ENCODE measurements at places on chromosomes 6 and 20.

DNA sequence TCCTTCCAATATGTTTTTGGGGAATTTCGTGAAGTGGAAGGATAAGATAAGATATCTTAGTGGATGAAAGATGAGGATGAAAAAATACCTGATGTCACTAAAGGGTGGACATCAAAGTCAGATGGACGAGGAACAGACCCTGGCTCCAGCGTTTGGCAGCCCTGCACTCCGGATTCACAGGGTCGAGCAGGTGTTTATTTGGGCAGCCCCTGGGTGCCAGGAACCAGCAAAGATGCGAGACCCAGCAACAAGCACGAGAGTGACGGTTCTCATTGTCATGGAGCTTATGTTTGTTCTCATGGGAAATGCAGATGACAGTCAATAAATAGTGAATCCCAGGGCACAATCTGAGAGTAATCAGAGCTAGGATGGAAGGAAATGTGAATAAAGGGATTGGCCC, 131.1 kb downstream of the PHACTR3 start:
- no peak for DNase-seq

GRCh38 chr6:112560651-112561050, 213.5 kb downstream of the RFPL4B start:
- no peak for DNase-seq

DNA sequence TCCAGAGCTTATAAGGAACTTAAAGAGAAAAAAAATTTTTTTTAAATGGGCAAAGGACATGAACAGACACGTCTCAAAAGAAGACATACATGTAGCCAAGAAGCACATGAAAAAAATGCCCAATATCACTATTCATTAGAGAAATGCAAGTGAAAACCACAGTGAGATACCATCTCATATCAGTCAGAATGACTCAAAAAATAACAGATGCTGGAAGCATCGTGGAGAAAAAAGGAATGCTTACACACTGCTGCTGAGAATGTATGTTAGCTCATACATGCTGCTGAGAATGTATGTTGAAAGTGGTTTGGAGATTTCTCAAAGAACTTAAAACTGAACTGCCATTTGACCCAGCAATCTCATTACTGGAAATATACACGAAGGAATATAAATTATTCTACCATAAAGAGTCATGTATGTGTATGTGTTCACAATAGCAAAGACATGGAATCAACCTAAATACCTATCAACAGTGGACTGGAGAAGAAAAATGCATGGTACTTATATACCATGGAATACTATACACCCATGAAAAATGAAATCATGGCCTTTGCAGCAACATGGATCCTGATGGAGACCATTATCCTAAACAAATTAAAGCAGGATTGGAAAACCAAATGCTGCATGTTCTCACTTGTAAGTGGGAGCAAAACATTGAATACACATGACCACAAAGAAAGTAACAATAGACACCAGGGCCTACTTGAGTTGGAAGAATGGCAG, 5.2 kb downstream of the OR11A1 start:
- DNase-seq: no peak

- no peak for DNase-seq
These were observed 30.6 kb downstream of the DCBLD1 start for GRCh38 chr6:117512987-117513573.

GRCh38 chr20:52033313-52033712, 158.3 kb downstream of the ZFP64 start:
- DNase-seq: no peak

GRCh38 chr6:158868890-158869825, 50.0 kb upstream of the EZR start:
- no peak for DNase-seq

DNA sequence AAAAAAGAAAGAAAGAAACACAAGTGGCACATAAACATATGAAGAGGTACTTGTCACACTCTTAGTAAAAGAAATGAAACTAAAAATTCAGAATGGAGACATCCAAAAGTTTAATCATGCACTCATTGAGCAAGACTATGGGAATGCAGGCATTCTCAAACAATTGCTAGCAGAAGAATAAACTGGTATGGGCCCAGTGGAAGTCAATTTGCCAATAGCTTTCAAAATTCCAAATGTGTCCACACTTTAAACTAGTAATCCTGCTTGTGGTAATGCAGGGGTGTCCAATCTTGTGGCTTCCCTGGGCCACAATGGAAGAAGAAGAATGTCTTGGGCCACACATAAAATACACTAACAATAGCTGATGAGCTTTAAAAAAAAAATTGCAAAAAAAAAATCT, 97.4 kb downstream of the EPB41L2 start:
- no peak for DNase-seq

GRCh38 chr20:3839328-3839727, 7.3 kb upstream of the MAVS start:
- peak; percentile 36 for DNase-seq

DNA sequence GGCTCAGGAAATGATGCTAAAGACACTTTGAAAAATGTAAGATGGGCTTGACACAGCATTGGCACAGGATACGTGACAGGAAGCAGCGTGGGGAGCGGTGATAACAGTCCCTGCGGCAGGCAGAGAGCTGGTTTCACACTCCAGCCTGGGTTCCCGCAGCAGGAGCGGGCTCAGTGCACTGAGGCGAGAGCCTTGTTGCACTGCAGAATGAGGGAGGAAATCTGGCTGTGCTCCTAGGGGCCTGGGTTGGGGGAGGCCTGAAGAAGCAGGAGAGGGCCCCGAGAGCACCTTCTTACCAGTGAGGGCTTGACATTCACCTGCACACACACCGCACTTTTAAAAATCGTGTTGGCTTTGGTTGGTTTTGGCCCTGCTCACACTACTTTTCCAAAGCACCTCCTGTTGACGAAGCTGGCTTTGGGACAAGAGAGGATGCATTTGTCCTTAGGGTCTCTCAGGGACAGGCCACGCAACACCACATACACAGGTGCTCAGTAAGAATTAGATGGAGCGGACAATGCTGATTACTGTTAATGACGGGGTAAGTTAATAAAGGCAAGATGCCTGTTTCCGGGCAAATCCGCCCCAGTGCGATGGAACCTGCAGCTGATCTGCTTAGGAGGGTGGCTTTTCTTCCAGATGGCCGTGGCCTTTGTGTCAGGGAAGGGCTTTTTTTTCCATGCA, 49.4 kb upstream of the ARMC2 start:
- DNase-seq: peak; percentile 19

GRCh38 chr20:45771182-45771759, 20.4 kb downstream of the WFDC3 start:
- DNase-seq: no peak

GRCh38 chr6:38150021-38150420, 330.5 kb downstream of the ZFAND3 start:
- no peak for DNase-seq

GRCh38 chr6:133083248-133083967, 157.7 kb upstream of the EYA4 start:
- no peak for DNase-seq

DNA sequence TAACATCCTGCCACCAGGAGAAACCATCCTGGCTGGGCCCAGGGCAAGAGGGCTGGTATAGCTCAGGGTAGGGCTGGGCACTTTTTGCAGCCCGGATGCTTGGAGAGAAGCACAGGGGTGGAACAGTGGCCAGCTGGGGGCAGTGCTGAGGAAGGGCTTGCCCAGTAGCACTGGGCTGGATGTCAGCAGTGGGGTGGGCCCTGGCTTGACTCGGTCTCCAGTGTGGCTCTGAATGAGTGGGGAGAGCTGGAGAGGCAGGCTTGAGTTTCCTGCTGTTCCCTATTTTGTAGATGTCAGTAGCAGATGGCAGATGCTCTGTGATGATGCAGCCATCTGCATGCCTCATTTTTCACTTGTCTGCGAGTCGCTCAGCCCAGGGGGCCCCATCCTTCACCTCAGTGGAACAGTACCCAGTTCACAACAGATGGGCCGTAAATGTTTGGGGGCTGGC, 56.3 kb upstream of the TULP1 start:
- no peak for DNase-seq

DNA sequence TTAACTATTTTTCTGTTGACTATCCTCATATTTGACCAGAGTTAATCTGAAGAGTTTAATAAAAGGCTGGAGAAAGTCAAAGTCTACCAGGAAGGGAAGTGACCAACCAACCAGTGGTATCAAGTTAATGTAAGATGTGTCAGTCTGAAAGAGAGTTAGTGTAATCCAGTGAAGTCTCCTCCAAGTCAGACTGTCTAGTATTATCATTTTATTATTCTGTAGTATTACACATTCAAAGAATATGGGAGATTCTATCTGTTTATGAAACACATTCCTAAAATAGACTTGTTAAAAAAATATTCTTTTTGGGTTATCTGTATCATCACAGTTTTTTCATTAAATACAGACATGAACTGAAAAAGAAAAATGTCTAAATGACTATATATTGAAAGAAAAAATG, 194.4 kb downstream of the BTBD9 start:
- no peak for DNase-seq

DNA sequence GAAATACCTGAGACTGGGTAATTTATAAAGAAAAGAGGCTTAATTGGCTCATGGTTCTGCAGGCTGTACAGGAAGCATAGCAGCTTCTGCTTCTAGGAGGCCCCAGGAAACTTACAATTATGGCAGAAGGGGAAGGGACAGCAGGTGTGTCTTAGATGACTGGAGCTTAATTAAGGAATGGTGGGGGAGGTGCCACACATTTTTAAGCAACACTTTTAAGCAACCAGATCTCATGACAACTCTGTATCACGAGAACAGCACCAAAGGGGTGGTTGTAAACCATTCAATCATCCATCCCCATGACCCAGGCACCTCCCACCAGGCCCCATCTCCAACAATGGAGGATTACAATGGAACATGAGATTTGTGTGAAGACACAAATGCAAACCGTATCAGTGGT, 26.9 kb downstream of the FIG4 start:
- no peak for DNase-seq

DNA sequence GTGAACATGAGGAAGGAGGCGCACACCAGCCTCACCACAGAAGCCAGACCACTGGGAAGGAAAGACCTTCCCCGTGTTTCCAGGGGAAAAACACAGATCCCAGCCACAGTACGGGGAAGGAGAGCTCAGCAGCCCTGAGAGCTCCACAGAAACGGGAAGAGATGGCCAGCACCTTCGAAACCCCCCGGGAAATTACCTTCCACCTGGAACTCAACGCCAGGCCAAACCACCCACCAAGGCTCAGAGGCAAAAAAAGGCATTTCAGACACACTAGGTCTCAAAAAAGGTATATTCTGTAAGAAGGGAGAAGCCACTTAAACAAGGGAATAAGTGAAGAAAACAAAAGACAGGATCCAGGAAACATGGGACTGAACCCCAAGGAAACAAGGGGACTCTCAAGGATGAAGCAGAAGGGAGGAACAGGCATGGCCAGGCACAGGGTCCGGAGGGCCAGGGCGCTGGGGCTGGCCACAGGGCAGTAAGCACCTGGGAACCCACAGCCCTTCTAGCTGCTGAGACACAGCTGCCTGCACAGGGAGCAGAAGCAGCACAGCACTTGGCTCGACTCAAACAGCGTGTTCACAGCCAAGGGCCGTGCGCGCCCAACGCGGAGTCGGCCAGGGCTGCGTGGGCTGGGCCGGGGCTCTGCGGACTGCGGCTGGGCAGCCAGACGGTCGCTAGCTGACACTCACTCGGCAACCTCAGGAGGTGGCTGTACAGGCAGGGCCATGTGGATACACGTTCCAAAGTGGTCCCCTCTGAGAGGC, 44.6 kb downstream of the TAF4 start:
- DNase-seq: no peak

DNA sequence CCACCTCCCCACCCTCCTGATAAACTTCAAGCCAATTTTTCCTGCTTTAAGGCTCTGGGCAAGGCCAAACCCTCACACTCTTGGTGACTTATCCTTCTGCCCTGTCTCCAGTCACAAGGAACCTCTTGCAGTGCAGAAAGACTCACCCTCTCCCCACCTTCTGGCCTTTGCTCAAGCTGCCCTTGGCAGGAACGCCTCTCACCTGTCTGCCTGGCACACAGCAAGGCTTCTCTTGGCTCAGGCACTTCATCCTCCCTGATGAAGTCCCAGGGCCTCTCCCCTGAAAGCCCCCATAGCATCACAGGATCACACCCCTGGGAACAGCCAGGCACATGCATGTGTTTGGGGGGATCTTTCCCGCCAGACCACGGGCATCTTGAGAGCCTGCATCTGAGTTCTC, 68.8 kb upstream of the NNAT start:
- DNase-seq: no peak

- DNase-seq: no peak
These were observed 6.4 kb downstream of the RPS12 start for GRCh38 chr6:132820629-132821381.

DNA sequence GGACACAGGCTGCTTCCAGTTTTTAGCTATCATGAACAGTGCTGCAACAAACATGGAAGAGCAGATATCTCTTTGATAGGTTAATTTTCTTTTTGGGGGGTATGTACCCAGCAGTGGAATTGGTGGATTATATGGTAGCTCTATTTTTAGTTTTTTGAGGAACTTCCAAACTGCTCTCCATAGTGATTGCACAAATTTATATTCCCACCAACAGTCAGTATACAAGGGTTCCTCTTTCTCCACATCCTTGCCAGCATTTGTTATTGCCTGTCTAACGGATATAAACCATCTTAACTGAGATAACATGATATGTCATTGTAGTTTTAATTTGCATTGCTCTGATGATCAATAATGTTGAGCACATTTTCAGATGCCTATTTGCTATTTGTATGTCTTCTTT, 237.6 kb downstream of the MMUT start:
- DNase-seq: no peak

All from pulmonary artery endothelial cell (primary cell).